CD4-positive, alpha-beta memory T cell (primary cell): ENCODE measurements at places on chromosomes 3 and 15. TPM values are rescaled to one million over a fixed set of nuclear protein-coding genes. Genes with fewer than 3 reads are reported as not detected.

GRCh38 chr3:132549169-132549568 lies 47.9 kb upstream of the ACKR4 start:
- DNase-seq: no peak

- DNase-seq: no peak
Measured at GRCh38 chr3:46193436-46193835, 14.7 kb downstream of the CCR1 start.

GRCh38 chr15:54540721-54541120 lies 562.5 kb downstream of the UNC13C start:
- no peak for DNase-seq

DVL3 gene
- polyA plus RNA-seq: 14.1 TPM

TMEM42 gene
- polyA plus RNA-seq: 32.2 TPM

ISG20 gene
- polyA plus RNA-seq: 667 TPM
